HTR-8/SVneo (cell line): ENCODE measurements at places on chromosomes 5 and 9.

GRCh38 chr5:108084105-108084504 is 297.8 kb downstream of the FBXL17 start:
- no peak for DNase-seq

GRCh38 chr5:78811866-78812265 is 163.3 kb upstream of the LHFPL2 start:
- DNase-seq = no peak

DNA sequence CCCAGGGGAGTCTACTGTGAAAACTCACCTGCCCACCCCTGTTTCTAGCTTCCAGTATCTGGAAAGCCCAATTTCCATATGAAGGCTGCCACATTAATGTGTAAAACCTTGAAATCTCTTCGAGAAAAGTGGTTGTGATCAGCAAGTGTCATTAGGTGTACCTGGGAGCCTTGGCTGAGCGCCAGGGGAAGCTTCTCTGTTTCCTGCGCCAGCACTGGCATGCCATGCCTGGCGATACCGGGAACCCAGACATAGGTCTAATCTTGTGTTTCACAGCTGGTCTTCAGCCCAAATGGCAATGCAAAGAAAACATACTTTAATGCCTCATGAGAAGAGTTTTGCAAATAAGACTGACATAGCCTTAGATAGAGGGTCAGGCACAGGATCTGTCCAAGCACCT is 101.6 kb downstream of the TENT4A start:
- no peak for DNase-seq

- DNase-seq = no peak
These were observed 766.9 kb upstream of the ADAMTS16 start for GRCh38 chr5:4373051-4373820.

DNA sequence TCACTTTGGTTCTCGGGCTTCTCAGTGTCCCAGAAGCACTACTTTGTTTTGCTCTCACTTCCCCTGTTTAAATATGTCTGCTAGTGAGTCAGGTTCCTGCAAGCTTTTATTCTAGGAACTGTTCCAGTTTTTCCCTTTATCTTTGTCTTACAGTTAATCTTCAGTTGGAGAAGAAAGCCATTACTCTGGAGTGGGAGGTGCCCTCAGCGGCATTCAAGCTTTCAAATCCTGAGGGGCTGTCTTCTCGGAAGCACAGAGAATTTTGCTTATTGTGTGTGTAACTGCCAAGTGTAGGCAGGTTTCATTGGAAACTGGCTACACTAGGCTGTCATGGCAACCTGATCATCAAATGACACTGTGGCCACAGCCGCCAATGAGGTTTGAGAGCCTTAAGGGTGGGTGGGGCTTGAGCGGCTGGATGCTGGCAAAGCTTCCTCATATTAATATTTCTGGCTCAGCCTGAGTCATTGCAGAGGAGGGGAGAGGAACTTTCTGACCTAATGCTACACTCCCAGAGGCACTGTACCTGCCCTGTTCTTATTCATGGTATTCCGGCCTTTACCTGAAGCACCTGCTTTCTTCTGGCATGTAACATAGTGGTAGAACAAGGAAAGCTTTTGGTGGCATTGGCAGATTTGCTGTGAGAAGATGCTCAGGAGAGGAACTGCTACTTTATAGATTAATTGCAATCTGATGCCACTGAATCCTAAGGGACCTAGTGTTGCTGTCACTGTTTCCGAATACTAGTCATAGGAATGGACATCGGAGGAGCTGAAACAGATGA is 26.3 kb downstream of the SLC25A25 start:
- DNase-seq = peak; percentile 86

GRCh38 chr5:168269937-168270330 is 21.5 kb upstream of the WWC1 start:
- no peak for DNase-seq

- no peak for DNase-seq
These were observed 164.4 kb downstream of the GIN1 start for GRCh38 chr5:102955488-102955887.

- no peak for DNase-seq
These were observed 22.3 kb upstream of the UBAC1 start for GRCh38 chr9:135983208-135984071.

DNA sequence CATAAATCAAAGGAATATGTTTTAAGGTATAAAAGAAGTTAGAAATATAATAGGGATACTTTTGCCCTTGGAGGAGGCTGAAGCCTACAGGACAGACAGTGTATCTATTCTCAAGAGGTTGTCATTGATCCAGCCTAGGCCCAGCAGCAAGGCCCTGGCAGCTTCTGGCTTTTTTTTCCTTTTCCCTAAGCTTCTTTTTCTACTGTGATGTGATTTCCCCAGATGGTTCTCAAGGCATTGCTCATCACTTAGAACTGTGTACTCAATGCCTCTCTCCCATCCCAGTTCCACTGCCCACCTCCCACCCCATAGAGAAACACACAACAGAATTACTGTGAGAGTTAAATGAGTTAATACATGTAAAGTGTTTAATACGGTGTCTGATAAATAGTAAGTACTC is 88.6 kb downstream of the SLC44A1 start:
- DNase-seq = no peak

GRCh38 chr9:95132366-95133324 is 184.9 kb downstream of the FANCC start:
- no peak for DNase-seq

- no peak for DNase-seq
These were observed 20.3 kb upstream of the OSMR start for GRCh38 chr5:38825494-38825893.

- no peak for DNase-seq
These were observed 1.8 kb upstream of the SH2D3C start for GRCh38 chr9:127780126-127780885.

DNA sequence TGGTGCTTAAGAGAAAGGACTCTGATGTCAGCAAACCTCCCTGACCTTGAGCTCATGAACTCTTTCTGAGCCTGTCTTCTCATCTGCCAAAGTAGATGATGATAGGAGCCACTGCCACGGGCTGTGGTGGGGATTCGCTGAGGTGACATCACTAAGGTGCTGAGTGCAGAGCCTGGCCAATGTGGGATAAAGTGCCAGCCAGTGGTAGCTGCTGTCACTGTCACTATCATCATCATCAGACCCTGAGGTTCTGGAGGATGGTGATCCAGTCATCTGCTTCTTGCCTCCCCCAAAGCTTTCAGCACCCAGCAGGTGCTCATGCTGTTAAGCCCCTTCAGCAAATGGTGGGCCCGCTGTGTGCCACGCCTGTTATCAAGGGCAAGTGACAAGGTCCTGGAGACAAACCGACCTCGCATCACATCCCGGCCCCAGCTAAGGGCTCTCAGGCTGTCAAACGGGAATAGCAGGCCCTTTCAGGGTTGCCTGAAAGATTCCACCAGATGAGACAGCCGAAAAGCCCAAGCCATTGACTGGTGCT is 6.4 kb downstream of the FPGS start:
- no peak for DNase-seq

DNA sequence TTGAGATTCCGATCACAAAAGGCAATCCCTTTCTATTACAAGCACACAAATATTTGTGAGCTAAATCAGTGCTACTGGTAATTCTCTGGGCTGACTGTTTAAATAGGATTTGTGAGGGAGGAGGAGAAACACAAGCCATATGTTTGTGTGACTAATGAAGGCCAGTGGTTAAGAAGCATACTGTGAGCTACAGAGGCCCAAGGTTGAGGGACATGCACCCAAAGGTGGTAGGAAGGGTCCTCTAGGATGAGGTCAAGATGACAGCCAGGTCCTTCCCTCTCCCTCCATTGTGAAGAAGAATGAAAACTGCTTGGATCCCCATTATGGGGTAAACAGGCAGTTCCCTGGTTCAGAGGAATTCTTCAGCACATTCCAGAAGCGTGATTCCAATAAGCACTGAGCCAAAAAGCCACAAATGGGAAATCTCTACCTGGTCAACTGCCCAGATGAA is 83.9 kb downstream of the SPOCK1 start:
- DNase-seq = no peak

DNA sequence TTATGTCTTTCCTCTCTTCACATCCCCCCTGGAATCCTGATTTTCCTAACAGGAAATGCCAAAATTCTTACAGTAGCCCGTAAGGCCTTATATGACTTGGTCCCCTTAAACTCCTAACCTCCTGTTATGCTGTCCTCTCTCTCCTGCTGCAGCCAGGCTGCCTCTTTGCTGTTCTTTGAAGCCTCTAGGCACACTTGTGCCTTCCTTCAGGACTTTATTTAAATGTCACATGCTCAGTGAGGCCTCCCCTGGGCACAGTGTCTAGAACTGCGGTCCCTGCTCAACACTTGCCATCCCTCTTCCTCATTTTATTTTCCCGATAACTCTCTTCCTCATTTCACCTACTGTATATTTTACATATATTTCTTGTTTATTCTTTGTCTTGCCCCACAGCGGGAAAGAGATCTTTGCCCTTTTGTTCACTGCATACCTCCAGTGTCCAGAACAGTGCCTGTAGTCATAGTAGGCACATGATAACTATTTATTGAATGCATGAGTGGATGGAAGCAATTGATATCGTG is 5.5 kb upstream of the SHB start:
- DNase-seq = no peak

- DNase-seq = no peak
These were observed 18.6 kb downstream of the BAAT start for GRCh38 chr9:101366038-101366756.

- DNase-seq = no peak
These were observed 2.0 kb downstream of the KCNN2 start for GRCh38 chr5:114363837-114364236.

- DNase-seq = no peak
These were observed 240.9 kb downstream of the IRX1 start for GRCh38 chr5:3836528-3836927.

GRCh38 chr5:138515556-138516245 is 27.3 kb downstream of the ETF1 start:
- no peak for DNase-seq

- DNase-seq = no peak
These were observed 20.4 kb downstream of the DDX4 start for GRCh38 chr5:55758231-55758630.

GRCh38 chr9:131807144-131807983 is 67.5 kb upstream of the RAPGEF1 start:
- no peak for DNase-seq

- DNase-seq = no peak
These were observed 86.3 kb downstream of the ZNF618 start for GRCh38 chr9:113962396-113962795.

DNA sequence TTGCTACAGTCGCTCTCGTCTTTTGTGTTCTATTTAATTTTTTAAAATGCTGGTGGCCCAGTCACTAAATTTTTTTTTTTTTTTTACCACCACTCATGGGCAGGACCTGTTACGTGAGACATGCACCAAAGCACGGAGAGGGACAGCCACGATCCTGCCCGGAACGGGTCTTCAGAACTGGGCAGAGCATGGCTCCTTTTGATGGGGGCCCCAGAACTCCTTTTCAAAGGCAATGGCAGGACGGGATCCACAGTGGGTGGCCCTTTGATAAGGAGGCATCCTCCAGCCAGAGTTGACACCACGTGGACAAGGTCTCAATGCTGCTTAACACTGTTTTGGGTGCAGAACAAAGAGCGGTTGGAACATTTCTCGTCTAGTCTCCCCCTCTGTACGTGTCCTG is 50.0 kb downstream of the TENT4A start:
- no peak for DNase-seq

DNA sequence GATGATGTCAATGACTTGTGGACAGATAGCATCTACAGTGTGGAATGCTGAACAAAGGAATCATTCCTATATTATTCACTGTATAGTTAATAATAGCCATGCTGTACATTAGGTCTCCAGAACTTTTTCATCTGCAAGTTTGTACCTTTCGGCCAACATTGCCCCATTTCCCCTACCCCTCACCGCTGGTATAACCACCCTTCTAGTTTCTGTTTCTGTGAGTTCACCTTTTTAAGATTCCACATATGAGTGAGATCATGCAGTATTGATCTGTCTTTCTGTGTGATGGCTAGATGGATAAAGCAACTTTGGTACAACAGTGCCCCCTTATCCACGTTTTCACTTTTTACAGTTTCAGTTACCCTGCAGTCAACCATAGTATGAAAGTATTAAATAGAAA is 18.8 kb upstream of the ALDH1B1 start:
- DNase-seq = no peak

GRCh38 chr5:32013658-32014057 is 160.5 kb downstream of the GOLPH3 start:
- no peak for DNase-seq

- no peak for DNase-seq
These were observed 38.8 kb upstream of the CCDC112 start for GRCh38 chr5:115335301-115335700.

GRCh38 chr5:145854651-145855258 is 18.1 kb downstream of the GRXCR2 start:
- peak; percentile 40 for DNase-seq

DNA sequence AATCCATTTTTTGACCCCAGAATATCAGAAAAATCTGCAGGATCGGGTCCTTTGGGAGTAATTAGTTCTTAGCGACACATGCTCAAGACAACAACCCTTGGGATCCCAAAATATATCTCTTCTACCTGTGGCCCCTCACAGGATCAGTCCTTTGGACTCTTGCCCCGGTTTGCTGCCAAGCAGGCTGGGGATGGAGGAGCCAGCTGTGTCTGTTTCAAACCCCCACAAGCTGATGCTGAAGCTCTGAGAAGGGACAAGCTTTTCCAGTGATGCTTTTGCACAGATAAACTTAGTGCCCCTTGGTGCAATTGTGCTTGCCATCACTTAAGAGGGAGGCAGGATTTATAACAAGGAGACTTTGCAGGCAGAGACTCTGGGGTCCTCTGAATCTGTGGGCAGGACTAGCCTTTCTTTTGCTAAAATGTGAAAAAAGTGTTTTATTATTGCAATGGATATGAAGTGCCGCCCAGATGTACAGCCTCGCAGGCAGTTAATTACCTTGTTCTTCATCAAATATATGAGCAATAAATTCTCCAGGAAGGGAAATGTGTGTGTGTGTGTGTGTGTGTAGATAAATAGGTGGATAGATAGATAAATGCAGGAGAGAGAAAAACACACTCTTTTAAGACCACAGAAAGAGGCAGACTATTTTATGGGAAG is 9.6 kb upstream of the LHX2 start:
- no peak for DNase-seq

- DNase-seq = no peak
These were observed 2.1 kb downstream of the SLC22A5 start for GRCh38 chr5:132371603-132371994.

DNA sequence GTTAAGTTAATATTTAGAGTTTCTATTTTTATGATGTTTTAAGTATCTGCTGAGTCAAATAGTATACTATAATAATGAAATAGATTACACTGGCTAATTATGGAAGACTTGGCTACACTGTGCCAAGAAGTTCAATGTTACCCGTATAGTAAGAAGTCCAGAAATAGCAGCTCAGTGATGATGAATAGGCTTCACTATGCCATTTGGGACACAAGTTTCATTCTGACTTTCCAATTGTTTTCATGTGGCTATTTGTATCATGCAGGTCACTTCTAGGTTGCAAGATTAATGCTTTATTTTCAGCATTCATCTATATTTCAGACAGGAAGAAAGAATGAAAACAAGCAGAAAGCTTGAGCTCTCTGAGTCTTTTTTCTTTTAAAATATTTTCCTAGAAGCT is 194.5 kb upstream of the RIOK2 start:
- no peak for DNase-seq
